ENCODE measurements at places on chromosomes 6 and 20. TPM values are rescaled to one million over a fixed set of nuclear protein-coding genes. Genes with fewer than 3 reads are reported as not detected.

DNA sequence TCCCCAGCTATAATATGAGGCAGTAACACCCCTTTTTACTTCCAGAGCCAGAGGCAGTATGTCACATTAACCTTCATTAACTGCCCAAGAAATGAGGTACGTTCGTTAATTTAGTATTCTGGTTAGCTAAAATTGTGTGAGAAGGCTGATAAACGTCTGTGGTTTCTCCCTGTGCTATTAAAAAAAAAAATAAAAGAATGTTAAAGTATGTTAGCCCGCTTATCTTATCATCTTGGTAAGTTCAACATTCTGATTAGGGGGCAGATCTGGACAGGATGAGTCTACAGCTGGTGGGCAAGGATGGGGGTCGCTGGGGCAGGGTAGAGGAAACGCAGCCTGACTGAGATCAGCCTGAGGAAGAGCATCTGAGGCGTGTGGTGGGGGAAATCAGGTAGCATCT is 154.0 kb downstream of the PRL start:
- no peak for DNase-seq

- DNase-seq, result no peak
These were observed 8.7 kb downstream of the ARMC12 start for GRCh38 chr6:35745509-35745908.

DNA sequence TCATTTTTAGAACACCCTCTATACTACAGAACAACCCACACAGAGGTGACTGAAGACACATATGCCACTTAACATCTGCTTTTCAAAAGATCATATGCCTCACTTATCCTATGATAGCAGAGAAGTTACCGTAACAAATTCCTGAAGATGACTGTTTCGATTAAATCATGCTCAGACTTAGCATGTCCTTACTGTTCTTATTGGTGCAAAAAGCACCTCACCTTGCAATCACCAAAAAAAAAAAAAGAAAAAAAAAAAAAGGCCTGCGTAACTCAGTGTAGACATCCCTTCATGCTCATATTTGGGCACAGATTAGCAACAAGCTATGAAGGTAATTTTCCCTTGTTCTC is 17.7 kb upstream of the DST start:
- DNase-seq, result no peak

DNA sequence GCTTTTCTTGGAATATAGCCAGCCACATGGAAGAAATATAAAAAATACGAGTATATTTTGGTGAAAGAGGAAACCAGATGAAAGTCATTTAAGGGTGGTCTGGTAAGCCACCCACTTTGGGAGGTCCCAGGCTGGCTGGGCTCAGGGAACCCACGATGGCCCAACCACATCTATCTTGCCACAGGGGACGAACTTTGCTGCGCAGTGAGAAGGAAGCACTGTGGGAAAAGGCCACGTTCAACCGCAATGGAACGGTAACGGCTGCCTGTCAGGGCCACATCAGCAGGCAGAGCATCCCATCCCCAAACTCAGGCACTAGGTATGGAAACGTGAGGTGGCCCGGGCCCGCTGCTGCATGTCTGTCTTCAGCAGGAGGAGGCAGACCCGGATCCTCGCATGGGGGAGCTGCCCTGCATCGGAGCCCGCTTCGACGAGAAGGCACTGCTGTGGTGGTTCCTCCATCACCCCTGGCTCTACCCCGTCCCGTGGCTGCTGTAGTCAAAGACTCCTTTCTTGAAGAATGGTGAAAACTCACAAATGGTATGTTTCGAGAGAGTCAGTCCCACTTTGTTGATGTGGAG is 300.4 kb downstream of the KIF16B start:
- DNase-seq, result no peak

DNA sequence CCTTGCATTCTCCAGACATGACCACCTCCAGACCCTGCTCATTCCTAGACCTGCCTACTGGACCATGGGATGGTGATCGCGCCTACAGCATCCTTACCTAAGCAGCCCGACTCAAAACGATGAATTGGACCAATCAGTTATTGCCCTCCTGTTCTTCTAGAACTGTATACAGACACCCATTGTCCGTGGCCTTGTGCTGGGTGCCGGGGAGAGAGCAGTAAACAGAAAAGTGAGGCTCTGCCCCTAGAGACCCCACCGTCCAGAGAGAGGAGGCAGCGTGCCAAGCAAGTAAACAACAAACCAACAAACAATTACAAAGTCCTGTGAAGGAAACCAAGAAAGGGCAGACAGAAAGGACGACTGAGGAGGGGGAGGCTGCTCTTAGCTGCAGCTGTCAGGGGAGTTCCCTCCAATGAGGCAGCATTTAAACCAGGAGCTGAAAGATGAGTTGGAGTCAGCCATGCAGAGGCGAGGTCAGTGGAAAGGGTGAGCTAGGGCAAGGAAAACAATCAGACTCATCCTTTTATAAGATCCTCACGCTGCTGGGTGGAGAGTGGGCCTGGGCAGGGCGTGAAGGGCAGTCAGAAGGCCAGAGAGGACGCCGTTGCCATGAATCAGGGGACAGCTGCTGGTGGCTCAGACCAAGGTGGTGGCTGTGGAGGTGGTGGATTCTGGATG is 37.6 kb upstream of the BLCAP start:
- DNase-seq, result peak; percentile 12

DNA sequence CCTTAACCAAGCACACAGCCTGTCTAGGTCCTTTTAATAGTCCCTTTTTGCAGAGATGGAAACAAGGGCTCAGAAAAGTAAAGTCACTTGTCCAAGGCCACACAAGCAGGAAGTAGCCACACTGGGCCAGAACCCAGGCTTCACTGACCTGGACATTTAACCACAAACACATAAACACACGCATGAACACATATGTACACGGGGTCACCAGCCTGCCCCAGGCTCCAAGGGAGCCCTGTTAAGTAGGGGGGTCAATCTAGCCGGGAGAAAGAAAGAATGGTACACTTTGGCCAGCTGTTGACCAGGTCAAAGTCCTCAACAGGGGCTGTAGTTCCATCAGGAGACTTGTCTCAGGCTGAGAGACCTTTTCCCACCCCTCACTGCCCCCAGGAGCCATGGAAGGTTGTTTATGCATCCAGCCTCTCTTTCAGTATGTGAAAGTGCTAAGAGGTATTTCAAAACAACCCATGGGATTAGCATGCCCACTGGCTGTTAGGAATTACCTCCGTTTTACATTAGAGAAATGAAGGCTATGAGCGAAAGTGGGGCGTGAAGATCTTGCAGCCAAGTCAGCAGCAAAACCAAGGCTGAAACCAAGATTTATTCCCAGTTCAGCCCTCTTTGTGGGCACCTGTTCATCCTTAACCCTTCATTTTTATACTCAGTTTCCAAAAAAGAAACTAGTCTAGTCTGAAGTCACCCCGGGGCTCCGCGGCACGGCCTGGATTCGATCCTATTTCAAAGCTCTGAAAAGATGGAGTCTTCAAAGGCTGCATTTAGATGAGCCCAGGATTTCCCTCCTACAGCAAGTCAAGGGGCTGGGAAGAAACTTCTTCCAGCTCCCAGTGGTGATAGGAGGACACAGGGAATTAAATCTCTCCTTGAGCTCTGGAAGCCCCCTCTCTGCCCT is 9.8 kb downstream of the SDC4 start:
- no peak for DNase-seq

- DNase-seq, result no peak
These were observed 122.3 kb upstream of the AFDN start for GRCh38 chr6:167704396-167704901.

GRCh38 chr6:5424726-5425125 is 163.4 kb downstream of the FARS2 start:
- no peak for DNase-seq

- no peak for DNase-seq
These were observed 23.2 kb downstream of the ID4 start for GRCh38 chr6:19860235-19860877.

GRCh38 chr6:155340464-155341129 is 26.3 kb upstream of the TFB1M start:
- no peak for DNase-seq

- DNase-seq, result no peak
These were observed 97.8 kb downstream of the PLEKHG1 start for GRCh38 chr6:150697515-150697914.

- no peak for DNase-seq
These were observed 141.5 kb downstream of the GMDS start for GRCh38 chr6:2103765-2104523.

GRCh38 chr20:61256824-61257223 is 4.8 kb downstream of the CDH4 start:
- DNase-seq, result no peak

GRCh38 chr6:131225127-131225526 is 89.9 kb downstream of the AKAP7 start:
- DNase-seq, result no peak

- no peak for DNase-seq
These were observed 43.5 kb downstream of the KIF6 start for GRCh38 chr6:39681674-39682121.

DNA sequence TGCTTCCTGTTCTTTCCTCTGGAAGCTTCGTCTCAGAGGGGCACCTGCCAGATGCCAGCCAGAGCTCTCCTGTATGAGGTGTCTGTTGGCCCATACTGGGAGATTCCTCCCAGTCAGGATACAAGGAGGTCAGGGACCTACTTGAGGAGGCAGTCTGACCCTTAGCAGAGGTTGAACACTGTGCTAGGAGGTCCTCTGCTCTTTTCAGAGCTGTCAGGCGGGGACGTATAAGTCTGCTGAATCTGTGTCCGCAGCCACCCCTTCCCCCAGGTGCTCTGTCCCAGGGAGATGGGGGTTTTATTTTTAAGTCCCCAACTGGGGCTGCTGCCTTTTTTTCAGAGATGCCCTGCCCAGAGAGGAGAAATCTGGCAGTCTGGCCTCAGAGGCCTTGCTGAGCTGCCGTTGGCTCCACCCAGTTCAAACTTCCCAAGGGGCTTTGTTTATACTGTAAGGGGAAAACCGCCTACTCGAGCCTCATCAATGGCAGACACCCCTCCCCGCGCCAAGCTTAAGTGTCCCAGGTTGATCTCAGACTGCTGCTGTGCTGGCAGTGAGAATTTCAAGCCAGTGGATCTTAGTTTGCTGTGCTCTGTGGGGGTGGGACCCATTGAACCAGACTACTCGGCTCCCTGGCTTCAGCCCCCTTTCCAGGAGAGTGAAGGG is 326.7 kb downstream of the BCKDHB start:
- DNase-seq, result no peak

DNA sequence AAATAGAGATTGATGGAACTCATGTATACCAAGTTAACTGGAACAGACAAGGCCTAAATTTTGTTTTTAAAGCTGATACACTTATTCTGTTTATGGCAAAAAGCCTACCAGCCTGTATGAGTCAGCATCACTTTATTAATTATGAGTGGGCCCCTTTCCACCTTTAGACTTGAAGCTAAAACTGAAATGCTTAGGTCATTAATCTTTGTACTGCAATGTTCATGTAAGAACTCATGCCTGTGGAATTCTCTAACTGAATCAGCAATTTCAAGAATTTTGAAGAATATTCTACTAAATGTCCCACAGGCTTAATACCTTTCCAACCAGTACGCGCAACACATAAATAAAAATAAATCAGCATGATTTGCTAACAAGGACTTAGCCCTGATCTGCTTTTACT is 140.2 kb upstream of the PHACTR1 start:
- no peak for DNase-seq

GRCh38 chr6:16851758-16852157 is 90.5 kb upstream of the ATXN1 start:
- DNase-seq, result no peak

ANKRD66 gene
- 0.83 TPM for polyA plus RNA-seq

OTOR gene
- polyA plus RNA-seq, result not detected

HCK gene
- 8.9 TPM for polyA plus RNA-seq

MUC21 gene
- polyA plus RNA-seq, result 0.12 TPM
